ENCODE measurements at places on chromosomes 7 and 10.

DNA sequence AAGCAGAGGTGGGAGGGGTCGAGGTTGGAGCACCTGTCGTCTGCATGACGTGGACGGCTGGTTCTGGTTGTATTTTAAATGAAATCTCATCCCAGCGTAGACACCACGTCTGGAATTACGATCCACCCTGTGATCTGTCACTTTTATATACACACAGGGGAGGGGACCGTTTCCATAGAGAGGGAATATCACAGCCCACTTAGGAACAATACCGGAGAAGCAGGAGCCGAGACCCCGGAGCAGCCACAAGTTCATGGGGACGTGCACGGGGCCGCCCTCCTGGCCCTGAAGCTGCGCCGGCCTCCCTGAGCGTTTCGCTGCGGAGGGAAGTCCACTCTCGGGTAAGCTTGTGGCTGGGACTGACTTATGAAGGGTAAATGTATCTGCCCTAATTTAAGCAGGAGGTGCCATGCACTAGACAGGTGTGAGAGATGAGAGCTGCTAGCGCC, at the start of gene UCN3:
TSS of gene UCN3 (plus strand) at position 77 of the 449 bp plus-strand sequence. CDS start 8,755 bp downstream, outside the sequence.
- ATAC-seq = no peak

DNA sequence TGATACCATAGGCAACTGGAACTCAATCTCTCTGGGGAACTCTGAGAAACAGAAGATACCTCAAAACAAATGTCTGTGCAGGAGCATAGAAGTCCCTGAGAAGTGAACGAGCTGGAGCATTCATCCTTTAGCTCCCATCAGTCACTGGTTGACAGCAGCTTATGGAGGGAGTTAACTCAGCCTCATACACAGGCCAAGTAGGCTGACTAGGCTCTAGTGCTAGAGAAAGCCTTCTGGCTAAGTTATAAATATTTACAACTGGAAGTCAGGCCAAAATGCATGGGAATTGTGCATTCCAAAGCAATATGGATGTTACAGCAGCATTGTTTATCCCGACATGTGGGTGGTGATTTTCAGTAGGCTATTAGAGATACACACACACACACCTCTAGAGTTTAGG, 66.5 kb downstream of the ANK3 start:
- no peak for ATAC-seq

DNA sequence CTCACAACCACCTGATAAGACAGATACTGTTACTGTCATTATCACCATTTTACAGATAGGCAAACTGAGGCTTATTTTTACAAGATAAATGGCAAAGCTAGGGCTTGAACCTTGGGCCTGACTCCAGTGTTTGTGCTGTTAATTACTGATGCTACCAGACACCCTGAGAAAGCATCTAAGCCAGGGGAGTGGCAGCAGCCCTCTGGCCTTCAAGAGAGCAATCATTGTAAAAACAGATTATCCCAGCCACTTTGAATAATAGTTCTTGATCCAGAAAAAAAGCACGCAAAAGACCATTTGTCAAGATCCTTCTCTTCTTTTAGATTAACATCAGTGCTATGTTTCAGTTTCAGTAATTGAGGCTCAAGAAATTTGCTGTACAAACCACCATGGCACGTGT, 109.5 kb downstream of the PLCE1 start:
- ATAC-seq = no peak

- ATAC-seq = no peak
These were observed 86.4 kb upstream of the PRKG1 start for GRCh38 chr10:50987934-50988333.

DNA sequence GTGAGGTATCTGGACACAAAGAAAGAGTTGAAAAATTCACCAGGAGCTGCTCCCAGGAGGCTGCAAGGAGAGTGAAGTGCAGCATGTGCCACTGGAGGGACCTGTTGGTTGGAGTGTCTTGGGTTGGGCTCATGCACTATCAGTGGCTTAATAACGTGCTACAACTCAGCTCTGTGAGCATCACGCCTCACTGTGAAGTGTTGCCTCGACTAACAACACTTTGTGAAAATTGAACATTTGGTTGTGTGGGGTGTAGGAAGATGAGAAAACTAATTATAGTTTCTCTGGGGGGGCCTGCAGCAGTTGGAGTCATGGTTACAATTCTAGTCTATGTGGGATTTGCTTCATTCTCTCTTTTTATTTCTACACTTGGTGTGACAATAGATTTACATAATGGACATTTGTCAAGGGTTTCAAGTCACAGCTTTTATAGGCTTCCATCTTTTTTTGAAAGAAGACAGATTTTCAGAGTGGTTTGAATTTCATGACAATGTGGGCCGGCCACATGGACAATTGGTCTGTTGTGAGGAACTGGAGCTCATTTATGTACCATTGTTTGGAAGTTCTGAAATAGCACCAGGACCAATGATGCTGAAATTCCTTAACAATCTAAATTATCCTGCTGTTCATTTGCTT, 121.3 kb downstream of the RAMP3 start:
- ATAC-seq = no peak

DNA sequence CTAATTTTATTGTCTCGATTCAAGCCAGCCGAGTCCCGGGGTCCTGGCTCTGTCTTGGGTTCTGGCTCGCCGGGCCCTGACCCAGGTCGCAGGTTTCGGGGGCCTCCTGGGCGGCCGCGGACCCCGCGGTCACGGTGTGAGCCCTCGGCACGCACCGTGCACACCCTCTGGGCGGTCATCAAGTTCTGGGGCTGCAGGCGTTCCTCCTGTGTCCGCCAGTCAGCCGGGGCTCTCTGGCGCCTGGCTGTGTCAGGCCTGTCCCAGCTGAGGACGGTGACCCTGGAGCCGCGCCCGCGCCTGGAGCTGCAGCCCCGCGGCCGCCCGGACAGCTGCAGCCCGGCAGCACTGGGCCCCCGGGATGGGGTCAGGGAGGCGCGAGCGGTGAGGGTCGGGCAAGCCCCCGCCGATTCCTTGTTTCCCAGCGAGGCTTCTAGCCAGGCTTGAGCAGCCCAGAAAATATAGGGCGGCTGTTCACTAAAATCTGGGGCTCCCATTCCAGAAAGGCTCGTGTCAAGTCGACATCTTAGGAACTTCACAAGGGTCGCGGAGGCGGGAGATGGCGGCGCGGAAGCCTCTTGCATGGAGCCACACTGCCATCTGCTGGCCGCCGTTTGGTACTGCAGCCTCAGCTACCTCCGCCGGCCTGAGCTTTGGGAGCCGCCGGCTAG, 4.2 kb upstream of the HOXA7 start:
- peak; percentile 82 for ATAC-seq

GRCh38 chr7:122764902-122765301, 62.2 kb upstream of the RNF148 start:
- peak; percentile 42 for ATAC-seq

- ATAC-seq = no peak
These were observed 4.8 kb upstream of the PTPN12 start for GRCh38 chr7:77532247-77532646.

DNA sequence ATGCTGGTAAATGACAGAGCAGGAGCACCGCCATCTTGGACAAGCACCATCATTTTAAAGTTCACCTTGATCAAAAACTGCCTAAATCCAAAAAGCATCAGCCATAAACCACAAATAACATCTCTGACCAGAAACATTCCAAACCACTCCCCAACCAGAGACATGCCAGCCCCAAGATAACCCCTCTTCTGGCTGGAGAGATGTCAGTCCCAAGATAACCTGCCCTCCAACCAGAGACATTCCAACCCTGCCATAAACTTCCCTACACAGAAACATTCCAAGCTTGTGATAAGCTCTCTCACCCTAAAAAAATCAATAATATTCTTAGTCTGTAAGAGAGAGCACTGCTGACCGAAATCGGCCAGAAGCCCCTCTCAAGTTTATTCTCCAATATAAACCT, 659.3 kb downstream of the XPNPEP1 start:
- no peak for ATAC-seq

DNA sequence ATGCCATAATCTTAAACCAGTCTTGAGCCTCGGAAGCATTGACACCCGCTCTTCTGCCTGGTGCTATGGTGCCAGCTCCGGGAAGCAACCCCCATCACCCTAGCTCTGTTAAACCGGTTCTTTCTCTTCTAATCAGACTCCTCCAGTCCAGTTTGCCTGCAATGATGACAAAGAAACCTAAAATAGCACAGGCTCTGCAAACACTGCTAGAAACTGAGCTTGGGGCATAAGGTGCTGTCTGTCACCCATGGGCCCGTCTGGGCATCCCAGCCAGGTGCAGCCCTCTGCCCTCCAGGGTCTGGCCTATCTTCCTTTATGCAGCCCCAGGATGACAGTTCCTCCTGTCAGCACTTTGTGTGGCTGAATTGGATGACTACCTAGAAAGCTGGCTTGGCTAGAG, 14.2 kb upstream of the CAMK2G start:
- peak; percentile 74 for ATAC-seq

- no peak for ATAC-seq
These were observed 19.5 kb upstream of the FAM180A start for GRCh38 chr7:135768064-135768463.
